ENCODE measurements at places on chromosomes 5 and 9.
A peak's percentile ranks its signal among the peaks of the same experiment; 100 is the strongest.

DNA sequence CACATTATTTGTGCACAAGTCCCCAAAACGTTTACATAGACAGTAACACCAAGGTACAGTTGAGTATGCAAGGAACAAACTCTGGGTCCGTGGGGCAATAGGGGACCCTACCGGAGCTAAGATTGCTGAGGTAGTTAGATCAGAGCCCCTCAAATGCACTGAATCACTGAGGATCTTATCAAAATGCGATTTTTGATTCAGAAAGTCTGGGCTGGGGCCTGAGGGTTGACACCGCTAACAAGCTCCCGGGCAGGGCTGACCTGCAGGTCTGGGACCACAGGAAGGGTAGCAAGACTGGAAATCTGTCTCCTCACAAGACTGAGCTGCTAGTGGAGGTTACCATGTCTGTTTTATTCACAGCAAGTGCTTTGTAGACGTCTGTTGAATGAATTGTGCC is 1.8 kb upstream of the IL3 start:
- no peak for DNase-seq

DNA sequence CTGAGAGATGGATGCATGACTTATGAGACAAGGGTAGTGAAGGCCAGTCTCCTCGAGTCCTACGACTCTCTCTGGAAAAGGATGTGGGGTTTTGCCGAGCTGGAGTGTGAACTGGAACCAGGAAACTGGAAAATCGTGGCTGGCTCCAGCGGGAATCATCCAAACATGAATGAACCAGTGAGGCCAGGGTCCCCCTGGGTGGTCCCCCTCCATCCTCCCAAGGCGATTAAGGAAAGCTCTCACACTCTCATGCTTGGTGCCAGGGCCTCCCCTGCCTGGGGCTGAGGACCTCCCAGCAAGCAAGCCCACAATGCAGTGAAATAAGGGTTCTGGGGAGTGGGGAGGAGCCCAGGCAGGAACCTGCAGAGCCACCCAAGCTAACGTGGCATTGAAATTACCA is 9.6 kb upstream of the AMBP start:
- DNase-seq: no peak

GRCh38 chr9:105681724-105682123 is 12.6 kb upstream of the TMEM38B start:
- peak; percentile 44 for DNase-seq

- peak; percentile 44 for DNase-seq
Observed at GRCh38 chr9:86098824-86099700, at the start of gene GOLM1. Gene GOLM1, minus strand, starts transcription at chr9:86099558. Its CDS starts 20,238 bp downstream, at chr9:86079320.

DNA sequence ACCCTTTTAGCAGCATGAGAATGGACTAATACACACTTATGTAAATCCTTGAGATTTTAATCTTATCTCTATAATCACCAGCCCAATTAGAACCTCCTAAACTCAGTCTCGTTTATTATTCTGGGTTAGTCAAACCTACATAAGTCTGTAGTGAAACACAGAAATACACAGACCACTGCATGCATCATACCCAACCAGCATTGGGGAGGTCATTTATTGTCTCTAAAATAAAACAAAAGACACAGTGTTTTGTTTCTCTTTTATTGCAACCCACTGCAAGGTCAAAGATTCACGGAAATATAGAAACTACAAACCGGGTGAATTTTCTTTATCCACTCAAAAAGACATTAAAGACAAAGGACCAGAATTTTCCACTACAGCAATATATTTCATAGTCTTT is 188.1 kb upstream of the EFNA5 start:
- DNase-seq: no peak

DNA sequence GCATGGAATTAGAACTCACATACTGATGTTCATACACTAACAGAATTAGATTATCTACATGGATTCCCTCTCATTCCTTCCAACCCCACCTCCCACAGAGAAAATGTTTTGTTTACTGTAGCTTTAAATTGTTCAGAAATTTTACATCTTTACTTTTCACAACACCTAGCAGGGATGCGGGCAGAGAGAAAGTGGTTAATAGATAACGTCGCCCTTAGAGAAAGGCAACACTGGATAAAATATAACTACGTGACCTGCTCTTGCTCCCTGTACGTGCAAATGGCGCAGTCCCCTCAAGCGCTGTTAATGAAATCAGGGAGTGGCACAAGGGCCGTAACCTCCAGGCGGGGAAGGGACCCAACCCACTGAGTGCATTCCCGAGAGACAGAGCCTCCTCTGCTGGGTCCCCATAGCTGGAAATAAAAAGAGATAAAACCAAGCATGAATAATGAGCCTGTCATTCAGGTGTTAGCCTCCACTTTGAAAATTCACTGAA is 125.3 kb upstream of the DAPK1 start:
- no peak for DNase-seq

- no peak for DNase-seq
Observed at GRCh38 chr5:172540099-172540870, 86.0 kb upstream of the SH3PXD2B start.

- no peak for DNase-seq
Observed at GRCh38 chr5:173535976-173536639, 80.3 kb downstream of the BOD1 start.

- no peak for DNase-seq
Observed at GRCh38 chr5:125053179-125053578, 306.7 kb upstream of the ZNF608 start.

DNA sequence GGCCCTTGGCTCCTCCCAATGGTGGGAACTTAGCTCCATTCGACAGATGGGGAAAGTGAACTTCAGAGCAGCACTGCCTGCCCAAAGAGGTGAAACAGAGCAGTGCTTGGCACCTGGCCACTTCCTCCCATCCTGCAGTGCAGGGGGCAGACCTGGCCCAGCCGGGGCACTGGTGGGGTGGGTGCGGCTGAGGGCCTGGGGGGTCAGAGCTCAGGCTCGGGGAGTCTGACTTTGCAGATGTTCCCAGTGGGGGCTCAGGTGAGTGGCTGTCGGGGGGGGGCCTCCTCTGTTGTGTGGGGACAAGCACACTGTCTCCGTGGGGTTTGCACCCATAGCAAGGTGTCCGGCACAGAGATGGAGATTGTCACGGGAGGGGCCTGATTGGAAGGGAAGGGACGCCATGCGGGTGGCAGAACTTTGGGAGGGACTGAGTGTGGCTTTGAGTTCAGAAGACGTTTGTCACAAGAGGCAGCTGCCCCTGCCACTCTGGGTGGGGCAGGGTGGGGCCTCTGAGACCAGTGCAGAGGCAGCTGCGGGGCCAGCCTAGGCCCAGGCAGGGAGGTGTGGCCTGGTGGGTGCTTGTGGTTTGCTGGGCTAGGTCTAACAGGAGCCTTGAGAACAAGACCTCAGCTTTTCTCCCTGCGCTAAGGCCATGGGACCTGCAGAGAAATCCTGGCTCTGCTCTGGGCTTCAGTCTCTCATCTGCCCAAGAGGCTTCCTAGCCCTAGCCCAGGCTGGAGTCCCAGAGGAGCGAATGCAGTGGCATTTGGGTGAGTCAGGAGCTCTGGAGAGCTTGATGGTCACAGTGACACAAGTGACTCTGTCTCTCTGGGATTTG is 2.5 kb downstream of the MYMK start:
- DNase-seq: no peak

- no peak for DNase-seq
Observed at GRCh38 chr5:50320131-50320749, 120.8 kb downstream of the EMB start.

GRCh38 chr5:39161578-39161977 is 57.8 kb downstream of the FYB1 start:
- DNase-seq: no peak

- DNase-seq: peak; percentile 45
Observed at GRCh38 chr9:95771556-95772246, 103.8 kb upstream of the ERCC6L2 start.

- DNase-seq: no peak
Observed at GRCh38 chr5:2801577-2802525, 50.4 kb upstream of the IRX2 start.

DNA sequence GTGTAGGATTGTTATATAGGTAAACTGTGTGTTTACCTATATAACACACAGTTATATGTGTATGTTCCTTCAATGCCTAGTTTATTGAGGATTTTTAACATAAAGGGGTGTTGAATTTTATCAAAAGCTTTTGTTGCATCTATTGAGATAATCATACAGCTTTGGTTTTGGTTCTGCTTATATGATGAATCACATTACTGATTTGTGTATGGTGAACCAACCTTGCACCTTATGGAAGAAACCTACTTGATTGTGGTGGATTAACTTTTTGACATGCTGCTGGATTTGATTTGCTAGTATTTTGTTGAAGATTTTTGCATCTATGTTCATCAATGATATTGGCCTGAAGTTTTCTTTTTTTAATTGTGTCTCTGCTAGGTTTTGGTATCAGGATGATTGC is 194.9 kb downstream of the TMEM167A start:
- DNase-seq: no peak

- no peak for DNase-seq
Observed at GRCh38 chr5:1879292-1880263, 3.1 kb downstream of the IRX4 start.

DNA sequence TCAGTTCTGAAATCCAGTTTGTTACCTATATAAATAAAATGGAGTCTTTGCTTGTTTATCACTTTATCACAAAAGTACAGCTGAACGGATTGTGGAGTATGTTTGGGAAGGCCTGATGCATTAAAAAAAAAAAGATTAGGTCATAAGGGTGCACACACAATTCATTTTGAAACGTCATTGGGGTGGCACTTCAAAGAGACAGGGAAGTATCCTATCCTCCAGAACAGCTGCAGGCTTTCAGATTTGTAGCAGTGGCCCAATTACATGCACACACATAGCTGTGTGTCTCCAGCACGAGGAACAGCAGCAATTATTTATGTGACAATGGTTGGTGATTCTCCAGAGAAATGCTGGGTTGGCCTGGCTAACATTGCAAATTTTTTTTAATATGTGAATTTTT is 46.8 kb upstream of the FER start:
- DNase-seq: no peak

DNA sequence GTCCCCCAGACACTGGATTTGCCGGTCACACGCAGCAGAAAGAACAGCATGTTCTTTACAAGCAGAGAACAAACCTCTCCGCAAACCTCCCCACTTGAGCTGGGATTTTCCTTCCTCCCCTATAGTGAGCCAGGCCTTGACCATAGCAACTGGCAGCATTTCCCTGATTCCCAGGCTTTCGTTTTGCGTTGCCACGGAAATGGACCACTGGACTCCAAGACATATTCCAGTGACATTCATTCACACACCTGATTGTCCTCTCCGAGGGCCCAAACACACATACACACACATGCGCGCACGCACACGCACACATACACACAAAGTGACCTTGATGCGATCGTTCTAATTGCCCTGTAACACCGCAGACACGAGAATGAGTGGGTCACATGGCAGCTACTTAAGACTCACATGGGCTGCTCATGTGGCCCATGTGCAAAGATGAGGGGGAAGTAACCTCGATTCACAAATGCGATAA is 80.9 kb upstream of the CPEB4 start:
- DNase-seq: no peak

DNA sequence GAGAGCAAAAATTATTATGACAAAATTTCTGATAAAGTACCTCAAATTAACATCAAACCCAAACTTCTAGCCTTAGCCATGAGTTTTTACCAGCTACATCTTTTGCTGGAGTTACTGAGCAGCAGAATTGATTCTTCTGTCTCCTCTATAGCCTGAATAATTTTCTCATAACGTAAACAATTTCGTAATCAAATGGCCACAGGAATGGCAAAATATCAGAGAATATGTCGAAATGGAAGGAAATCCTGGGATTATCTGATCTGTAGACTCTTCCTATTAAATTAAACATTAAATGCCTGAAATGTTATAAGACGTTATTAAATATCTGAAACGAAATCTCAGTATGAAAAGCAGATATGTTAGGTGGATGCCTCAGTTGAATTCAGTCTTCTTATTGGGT is 41.1 kb downstream of the LURAP1L start:
- DNase-seq: no peak

DNA sequence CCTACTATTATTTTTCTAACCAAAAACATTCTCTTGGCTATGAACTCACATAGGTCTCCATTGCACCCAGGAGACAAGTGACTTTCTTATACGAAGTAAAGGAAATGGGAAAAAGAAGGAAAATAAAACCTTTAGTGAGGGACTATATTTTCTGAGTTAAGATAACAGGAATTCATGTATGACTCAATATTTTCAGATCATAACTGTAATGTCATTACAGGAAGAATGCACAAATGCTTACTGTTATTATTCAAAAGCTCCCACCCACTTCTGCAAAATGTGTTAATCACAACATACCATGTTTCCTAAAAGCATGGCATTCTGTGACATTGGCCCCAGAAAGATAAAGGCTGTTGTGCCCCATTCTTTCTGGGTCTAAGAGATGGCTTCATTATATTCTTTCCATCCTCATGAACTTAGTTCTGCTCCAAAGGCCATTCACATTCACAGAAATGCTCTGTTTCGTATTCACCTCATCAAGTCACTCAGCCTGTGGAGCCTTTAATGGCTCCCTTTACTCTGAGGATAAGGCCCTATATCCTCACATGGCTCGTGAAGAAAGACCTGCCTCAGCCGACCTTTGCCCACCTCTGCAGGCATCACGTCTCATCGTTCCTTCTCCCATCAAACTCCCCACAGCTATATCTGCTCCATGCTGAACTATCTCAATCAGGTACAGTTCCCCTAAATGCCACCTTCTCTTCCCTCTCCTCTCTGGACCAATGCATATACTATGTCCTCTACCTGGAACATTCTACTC is 77.0 kb downstream of the ABCA1 start:
- no peak for DNase-seq

DNA sequence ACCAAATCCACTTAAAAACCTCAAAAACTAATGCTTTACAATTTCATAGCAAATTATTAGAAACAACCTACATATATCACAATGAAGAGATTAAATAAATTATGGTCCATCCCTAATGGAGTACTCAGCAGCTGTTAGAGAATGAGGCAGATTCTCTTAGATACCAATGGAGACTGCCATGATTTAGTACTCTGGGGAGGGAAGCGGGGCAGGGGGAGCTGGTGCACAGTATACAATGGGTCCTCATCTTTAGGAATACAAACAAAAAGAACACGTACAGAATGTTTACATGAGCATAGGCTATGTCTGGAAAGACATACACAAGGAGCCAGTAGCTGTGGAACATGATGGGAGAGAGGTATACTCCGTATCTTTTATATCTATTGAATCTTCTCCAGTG is 2.0 kb downstream of the LIFR start:
- DNase-seq: no peak

- DNase-seq: no peak
Observed at GRCh38 chr9:90457386-90458190, 185.0 kb downstream of the DIRAS2 start.

DNA sequence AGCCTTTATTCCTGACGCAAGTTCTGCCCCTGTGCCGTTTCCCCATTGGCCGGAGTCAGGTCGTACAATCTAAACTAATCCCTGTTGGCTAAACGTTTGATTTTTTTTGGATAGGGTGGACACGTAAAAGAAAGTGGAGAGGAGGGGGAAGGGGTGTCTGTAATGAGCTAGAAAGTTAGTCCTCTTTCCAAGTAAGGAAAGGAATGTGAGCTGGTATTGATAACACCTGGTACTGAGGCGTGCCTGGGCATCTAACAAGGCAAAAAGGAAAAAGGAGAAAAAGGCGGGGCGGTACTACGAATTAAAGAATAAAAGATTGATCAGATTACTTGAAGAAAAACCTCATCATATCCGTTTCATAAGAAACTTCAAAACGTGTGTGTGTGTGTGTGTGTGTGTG is 665.2 kb downstream of the ANXA1 start:
- no peak for DNase-seq

- DNase-seq: peak; percentile 57
Observed at GRCh38 chr9:35646533-35647265, 4.0 kb downstream of the SIT1 start.
